ENCODE measurements at places on chromosomes 6 and 20. TPM values are rescaled to one million over a fixed set of nuclear protein-coding genes. Genes with fewer than 3 reads are reported as not detected.

- no peaks in the 10 kb centered on the region for H3K4me1 ChIP-seq
- DNase-seq: no peak
- H3K27me3 ChIP-seq: no peaks in the 10 kb centered on the region
- no peak overlapping the region for H3K4me3 ChIP-seq
- H3K36me3 ChIP-seq: no peaks in the 10 kb centered on the region
These were observed 10.0 kb upstream of the SMAP1 start for GRCh38 chr6:70657706-70658105.

DNA sequence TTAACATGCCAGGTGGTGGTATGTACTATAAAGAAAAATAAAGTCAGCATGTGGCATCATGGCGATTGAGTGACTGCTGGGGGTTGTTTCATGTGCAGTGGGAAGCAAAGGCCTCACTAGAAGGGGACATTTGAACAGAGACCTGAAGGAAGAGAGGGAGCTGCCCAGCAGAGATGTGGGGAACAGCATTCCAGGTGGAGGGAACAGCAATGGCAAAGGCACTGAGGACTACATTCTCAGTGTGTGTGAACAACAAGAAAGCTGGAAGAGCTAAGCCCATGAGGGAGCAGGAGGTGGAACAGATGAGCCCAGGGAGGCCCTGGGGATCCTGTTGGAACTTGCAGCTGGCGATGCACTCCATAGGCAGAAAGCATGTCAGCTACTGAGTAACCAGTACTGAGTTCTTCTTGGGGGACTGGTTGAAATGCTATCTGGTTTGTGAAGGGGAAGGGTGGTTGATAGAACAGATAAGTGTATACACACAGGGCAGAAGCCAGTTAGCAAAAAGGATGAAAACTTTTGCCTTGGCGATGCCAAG is 29.2 kb downstream of the NOX3 start:
- H3K27me3 ChIP-seq: no peaks in the 10 kb centered on the region
- no peak overlapping the region for H3K27ac ChIP-seq
- no peaks in the 10 kb centered on the region for H3K36me3 ChIP-seq
- H3K4me1 ChIP-seq: no peaks in the 10 kb centered on the region
- no peak for DNase-seq

DNA sequence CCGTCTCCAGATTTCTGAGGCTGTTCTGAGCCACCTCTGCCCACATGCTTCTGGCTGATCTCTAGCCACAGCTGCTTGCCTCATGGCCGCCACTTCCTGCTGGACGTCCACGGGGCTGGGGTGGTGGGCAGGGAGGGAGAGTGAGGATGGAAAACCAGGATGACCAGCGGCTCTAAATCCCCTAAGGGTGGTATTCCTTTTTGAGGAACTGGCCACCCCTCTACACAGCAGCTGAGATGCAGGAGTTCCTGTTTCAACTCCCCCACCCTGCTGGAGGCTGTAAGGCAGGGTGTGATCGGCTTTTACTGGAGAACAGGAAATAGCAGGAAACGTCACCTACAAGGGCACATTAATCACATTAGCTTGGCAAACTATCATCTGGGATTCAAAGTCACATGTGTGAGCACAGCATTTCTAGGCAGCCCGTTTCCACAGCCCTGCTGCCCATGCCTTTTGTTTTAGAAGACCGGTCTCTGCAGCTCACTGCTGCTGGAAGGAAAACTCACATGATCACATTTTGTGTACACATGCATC is 181.6 kb upstream of the ECI2 start:
- H3K27me3 ChIP-seq: no peaks in the 10 kb centered on the region
- peaks cover 7% of the 10 kb centered on the region for H3K4me1 ChIP-seq
- H3K4me3 ChIP-seq: no peak overlapping the region
- peak overlapping the region; percentile 51 for H3K27ac ChIP-seq
- peak; percentile 24 for DNase-seq
- H3K36me3 ChIP-seq: no peaks in the 10 kb centered on the region

DNA sequence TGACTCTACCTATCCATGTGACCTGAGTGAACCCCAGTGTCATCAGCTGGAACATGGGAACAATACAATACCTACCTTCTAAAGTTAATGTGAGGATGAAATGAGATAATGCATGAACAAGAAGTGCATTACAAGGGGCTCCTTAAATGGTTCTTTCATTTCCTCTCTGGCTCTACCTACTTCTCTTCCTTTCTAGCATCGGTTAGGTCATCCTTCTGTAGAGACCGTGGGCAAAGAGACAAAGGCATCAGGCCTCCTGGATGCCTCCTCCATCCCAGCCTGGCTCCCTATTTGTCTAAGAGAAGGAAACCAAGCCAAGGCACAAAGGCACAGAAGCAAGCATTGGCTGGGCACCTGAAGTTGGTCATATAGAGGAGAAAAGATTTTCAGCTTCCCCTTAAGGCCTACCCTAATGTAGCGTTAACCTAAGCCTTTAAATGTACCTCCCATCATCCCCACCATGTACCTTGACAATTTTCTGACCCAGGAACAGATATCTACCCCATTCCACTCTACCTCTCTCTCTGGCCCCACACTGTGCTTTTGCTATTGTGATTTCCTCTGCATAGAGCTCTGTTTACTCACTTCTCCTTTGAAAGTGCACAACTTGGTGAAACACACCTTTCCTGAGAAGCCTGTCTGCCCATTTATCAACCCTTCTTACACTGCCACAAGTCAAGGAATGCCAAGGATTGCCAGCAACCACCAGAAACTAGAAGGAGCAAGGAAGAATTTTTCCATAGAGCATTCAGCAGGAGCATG is 86.6 kb downstream of the GCLC start:
- no peak overlapping the region for H3K4me3 ChIP-seq
- H3K27ac ChIP-seq: no peak overlapping the region
- no peaks in the 10 kb centered on the region for H3K27me3 ChIP-seq
- no peaks in the 10 kb centered on the region for H3K36me3 ChIP-seq

DNA sequence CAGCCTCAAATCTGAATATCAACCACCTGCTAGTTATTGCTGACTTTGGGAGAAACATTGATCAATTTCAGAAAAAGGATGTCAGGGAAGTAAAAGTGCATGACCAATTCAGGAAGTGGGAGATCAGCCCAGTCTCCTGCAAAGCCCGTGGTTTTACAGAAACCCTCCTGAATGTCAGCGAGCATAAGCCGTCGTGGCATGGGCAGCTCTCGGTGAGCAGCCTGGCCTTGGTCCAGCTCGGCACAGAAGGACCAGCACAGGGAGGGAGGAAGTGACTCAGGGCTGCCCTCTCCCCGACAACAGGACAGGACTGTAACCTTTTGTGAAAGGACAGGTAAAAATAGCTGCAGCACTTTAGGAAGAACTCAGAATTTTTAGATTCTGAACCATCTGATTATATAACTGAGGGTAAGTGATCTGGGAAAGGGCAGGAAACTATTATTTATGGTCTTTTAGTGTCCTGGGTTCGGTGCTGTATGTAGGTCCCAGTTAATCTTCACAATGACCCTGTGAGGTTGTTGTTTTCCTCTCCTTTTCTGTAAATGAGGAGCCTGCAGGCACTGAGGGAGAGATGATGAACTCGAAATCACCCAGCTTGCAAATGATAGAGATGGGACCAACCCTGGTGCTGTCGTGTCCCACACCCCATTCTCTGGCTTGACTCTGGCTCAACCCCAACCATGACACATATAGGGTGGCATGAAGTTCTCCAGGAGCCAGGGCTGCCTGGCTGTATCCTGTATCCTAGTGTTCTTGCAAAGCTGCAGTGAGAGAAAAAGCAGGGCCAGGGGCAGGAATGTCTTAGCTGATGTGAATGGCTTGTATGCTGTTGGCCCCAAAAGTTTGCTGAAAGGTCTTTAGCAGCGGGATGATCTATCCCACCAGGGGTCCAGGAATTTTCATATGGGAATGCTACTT is 37.6 kb downstream of the NRN1 start:
- no peaks in the 10 kb centered on the region for H3K27me3 ChIP-seq
- H3K36me3 ChIP-seq: no peaks in the 10 kb centered on the region
- no peak overlapping the region for H3K27ac ChIP-seq
- H3K4me1 ChIP-seq: peaks cover 4% of the 10 kb centered on the region

GRCh38 chr6:89414215-89414614 is 2.1 kb upstream of the RRAGD start:
- no peaks in the 10 kb centered on the region for H3K36me3 ChIP-seq
- H3K27ac ChIP-seq: no peak overlapping the region
- DNase-seq: no peak
- peaks cover 2% of the 10 kb centered on the region for H3K4me1 ChIP-seq
- peaks cover 16% of the 10 kb centered on the region for H3K27me3 ChIP-seq

OPRL1 gene
- total RNA-seq: 1.6 TPM

TRIM10 gene
- 0.06 TPM for total RNA-seq

ANKEF1 gene
- 8.4 TPM for total RNA-seq

Data from lung (tissue), 17 donors.